HL-60 (cell line): ENCODE measurements at places on chromosomes 7 and 10.

DNA sequence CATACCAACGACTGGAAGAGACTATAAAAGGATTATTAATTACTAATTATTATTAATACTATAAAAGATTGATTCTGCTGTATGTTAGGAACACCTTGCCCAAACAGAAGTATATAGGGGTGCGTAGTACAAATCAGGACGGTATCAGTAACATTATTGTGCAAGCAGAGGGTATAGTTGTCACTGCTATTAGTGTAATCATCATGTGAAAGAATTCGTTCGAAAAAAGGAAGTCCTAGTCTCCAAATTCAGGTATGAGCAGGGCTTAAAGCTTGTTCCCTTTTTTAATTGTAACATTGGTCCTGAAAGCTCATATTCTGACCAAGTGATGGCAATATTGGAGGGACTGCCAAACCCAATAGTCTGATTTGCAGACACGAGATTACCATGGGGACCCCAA, 81.8 kb downstream of the THSD7A start:
- no peak for DNase-seq

GRCh38 chr10:44946205-44946604, 13.4 kb upstream of the RASSF4 start:
- DNase-seq: no peak

DNA sequence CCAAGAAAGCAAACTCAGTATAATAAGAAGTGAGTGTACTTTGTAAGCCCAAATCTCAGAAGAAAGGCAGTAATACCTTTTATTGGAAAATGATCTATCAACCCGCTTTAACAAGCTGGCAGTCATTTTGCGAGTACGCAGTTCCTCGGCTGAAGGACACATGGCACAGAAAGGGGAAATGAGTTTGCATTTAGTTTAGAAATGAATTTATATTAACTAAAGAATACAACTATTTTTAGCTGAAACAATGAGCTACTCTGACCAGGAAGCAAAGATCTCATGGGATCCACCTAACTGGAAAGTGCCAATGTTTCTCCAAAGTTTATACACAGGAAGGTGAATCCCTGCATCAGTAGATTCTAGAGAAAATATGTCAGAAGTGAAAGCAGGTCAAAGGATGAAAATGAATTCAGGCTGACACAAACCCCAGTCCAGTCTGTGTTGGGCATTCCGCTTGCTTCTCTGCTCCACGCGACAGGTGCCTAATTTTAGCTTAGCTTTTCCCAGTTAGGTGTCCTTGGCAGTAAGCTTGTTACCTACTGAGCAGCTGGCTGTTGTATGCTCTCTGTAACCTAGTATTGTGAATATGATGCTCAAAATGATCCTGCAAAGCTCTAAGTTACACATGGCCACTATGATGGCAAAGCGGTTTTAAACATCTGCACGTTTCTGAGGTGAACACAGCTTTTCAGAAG, 112.8 kb downstream of the LARP4B start:
- DNase-seq: no peak

DNA sequence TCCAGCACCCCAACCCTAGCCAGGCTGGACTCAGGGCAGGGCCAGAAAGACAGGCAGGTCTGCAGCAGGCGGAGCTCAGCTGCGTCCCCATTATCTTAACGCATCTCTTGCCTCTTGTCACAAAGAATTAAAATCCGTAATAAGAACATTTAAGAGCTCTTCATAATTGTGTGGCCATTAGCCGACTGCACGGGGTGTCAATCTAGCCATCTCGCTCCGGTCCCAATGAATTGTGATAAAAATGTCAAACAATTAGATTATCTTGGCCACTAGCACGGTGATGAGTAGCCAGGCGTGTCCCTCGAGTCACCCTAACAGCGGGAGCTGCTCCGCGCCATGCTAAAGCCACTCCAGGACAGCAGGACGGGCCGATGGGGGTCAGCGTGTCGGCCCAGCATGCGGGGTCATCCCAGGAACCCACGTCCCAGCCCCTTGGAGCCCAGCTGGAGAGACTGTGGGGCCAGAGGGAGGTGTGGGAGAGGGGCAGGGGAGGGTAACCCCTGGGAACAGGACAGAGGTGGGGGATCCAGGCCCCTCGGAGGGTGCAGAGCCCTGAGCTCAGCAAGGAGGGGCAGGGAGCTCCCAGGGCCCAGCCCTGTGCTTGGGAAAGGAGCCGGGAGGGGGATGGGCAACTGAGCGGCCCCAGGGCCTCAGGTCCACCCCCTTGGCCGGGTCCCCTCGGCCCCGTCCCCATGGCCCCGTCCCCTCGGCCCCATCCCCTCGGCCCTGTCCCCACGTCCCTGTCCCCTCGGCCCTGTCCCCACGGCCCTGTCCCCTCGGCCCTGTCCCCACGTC, 17.7 kb upstream of the NKX6-2 start:
- DNase-seq: no peak

DNA sequence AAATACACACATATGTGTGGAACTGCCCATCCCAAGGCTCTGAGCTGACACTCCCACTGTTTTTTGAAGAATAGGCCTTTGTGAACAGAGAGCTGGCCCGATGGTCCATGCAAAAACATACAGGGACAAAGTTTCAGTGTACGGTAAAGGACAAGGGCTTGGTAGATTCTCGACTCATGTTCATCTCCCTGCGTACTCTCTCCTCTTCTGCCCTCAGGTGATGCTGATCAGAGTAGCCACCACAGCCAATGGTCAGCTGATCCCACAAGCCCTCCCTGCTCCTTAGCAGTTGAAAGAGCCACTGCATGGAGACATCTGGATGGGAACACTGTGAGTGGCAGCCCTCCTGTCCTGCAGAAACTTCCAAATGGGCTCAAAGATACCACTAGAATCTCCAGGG, 23.1 kb upstream of the C10orf71 start:
- no peak for DNase-seq

- no peak for DNase-seq
Observed at GRCh38 chr7:82886324-82886723, 276.4 kb downstream of the PCLO start.
